Ammon's horn (tissue), 1 donor: ENCODE measurements at places on chromosomes 2 and 18.

DNA sequence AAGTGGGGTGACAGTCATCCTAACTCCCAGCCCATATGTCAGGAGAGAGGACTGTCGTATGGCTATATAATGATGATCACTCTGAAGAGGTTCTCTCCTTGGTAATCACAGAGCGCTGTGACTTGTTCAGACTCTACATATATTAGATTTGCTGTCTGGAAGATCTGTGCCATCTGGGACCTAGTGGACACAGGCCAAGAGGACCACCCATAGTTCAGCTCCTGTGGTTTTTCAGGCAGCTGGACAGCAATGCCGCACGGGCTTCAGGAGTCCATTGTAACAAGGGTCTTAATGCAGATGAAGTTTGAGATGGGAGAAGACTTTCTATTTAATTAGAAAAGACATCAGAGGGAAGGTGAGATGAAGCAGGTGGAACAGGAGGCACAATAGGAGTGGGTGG is 40.1 kb upstream of the EPHA4 start:
- DNase-seq: no peak

- DNase-seq: no peak
These were observed 83.0 kb downstream of the CCDC138 start for GRCh38 chr2:108869542-108869941.

GRCh38 chr18:8373486-8373885 is 235.8 kb upstream of the RAB12 start:
- no peak for DNase-seq

- no peak for DNase-seq
These were observed 737.1 kb downstream of the TDRD15 start for GRCh38 chr2:21860907-21861306.

DNA sequence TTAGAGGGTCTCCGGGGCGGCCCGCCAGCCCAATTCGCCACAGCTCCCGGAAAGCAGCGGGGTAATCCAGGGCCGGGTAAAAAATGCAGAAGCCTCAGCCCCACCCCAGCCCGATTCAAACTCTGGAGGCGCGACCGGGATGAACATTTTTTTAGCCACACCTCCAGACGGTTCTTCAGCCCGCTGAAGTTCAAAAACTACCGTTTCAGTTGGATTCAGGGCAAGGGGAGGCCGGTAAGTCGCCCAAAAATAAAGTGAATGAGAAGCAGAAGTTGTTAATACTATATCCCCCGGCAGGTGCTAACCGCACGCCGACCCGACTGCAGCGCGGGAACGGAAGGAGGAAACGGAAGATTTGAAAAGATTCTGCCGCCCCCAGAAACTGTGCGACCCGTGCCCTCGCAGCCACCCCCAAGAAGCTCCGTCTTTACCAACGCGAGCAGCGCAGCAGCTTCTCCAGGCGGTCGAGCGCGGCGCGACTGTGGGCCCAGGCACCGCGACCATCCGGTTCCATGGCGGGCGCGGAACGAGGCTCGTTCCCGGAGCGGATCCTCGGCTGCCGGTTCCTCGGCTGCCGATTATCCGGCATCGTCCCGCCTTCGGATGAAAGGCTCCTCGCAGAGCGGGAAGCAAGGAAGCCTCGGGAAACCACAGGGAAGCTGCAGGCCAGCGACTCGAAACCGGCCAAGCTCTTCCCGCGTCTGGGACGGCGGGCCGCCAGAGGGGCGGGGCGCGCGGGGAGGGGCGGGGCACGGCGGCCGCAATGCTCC is at the start of gene BARD1:
TSS of gene BARD1 (minus strand) at position 703 of the 770 bp plus-strand sequence. CDS start at position 589, 114 bp downstream.
- DNase-seq: no peak

- DNase-seq: no peak
These were observed 166.2 kb downstream of the PHLPP1 start for GRCh38 chr18:62881509-62882016.

DNA sequence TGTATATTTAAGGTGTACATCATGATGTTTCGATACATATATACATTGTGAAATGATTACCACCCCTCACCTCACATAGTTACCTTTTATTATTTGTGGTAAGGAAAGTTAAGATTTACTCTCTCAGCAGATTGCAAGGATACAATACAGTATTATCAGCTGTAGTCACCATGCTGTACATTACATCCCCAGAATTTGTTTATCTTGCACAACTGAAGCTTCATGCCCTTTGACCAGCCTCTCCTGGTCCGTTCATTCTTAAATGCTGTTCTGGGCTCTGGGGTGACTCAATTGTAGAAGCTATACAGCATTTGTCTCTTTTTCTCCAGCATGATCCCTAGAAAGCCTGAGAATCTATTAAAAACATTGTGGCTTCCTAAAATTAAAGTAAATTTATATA is 90.8 kb downstream of the PTPRM start:
- no peak for DNase-seq

DNA sequence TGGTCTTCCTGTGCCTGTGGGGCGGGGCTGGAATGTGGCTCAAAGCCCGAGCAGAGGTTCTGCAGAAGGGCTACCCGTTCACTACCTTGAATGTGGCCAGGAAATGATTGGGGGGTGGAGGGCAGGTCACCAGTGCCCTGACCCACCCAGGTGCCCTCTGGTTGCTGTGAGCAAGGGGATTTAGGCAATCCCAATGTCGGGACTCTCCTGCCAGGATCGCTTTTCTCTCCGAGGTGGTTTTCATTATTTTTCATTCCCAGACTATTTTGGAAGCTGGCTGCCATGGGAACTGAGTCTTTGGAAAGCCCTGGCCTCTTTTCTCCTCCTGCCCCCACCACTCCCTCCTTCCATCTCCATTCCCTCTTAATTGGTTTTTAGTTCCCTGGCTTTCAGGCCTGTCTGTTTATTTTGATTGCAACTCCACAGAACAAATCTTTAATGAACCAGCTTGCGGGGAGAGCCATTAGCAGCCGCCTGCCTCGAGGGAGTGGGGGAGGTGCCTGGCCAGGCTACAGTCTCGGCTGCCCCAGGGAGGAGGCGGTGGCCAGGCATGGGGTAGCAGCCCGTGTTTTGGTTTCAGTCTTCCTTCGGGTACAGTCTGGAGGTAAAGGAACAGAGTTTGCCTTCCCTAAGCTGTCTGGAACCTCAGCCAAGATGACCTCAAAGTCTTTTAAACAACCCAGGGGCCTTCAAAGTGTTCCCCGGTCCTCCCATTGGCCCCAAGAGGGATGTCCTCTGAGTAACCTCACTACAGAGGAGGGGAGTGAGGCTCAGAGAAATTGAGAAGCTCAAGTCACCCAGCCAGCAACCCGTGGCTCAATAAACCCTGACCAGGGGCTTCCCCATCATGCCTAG is 114.4 kb upstream of the HAAO start:
- peak; percentile 71 for DNase-seq

DNA sequence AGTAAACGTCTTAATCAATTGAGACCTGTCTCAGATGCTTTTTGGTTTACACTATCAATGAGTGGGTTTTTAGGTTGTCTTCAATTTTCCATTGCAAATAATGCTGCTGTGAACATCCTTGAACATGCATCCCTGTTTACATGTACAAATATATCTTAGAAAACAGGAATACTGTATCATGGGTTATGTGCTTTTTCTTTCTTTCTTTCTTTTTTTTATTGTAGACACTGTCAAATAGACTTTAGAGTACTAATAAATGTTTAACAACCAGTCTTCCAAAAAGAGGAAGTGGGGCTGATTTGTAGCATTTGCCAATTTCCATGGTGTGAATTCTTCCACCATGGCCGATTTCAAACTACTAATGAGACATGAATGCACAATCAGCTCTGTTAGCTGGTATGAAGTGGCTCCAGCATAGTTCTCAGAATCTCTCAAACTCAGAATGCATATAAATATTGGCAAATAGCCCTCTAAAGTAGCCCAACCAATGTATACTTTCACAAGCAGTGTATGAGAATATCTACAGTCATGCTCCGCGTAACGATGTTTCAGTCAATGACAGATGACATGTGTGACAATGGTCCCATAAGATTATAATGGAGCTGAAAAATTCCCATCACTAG is 50.3 kb upstream of the B3GNT2 start:
- no peak for DNase-seq

- DNase-seq: no peak
These were observed 755 bp upstream of the ATP9B start for GRCh38 chr18:79068341-79068936.

- no peak for DNase-seq
These were observed 59.0 kb downstream of the ANKRD44 start for GRCh38 chr2:197251576-197251975.

GRCh38 chr2:174688079-174688478 is 76.2 kb downstream of the CHRNA1 start:
- DNase-seq: no peak

- no peak for DNase-seq
These were observed 28.6 kb downstream of the PLA2R1 start for GRCh38 chr2:160033732-160034392.

GRCh38 chr2:153548536-153548935 is 70.0 kb upstream of the RPRM start:
- DNase-seq: no peak

DNA sequence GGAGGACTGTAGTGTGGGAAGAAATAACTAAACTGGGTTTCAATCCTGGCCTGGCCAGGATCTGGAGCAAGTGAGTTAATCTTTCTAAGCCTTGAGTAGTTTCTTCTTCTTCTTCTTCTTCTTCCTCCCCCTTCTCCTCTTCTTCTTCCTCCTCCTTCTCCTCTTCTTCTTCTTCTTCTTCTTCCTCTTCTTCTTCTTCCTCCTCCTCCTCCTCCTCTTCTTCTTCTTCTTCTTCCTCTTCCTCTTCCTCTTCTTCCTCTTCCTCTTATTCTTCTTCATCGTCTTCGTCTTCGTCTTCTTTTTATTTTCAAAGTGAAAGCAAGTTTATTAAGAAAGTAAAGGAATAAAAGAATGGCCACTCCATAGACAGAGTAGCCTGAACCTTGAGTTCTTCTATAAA is 6.5 kb upstream of the IL1RN start:
- no peak for DNase-seq

GRCh38 chr2:175005733-175006264 is 618 bp upstream of the CHN1 start:
- no peak for DNase-seq

GRCh38 chr2:210169516-210170195 is 1.6 kb downstream of the KANSL1L start:
- DNase-seq: no peak
